ENCODE measurements at places on chromosomes 7 and 10.

DNA sequence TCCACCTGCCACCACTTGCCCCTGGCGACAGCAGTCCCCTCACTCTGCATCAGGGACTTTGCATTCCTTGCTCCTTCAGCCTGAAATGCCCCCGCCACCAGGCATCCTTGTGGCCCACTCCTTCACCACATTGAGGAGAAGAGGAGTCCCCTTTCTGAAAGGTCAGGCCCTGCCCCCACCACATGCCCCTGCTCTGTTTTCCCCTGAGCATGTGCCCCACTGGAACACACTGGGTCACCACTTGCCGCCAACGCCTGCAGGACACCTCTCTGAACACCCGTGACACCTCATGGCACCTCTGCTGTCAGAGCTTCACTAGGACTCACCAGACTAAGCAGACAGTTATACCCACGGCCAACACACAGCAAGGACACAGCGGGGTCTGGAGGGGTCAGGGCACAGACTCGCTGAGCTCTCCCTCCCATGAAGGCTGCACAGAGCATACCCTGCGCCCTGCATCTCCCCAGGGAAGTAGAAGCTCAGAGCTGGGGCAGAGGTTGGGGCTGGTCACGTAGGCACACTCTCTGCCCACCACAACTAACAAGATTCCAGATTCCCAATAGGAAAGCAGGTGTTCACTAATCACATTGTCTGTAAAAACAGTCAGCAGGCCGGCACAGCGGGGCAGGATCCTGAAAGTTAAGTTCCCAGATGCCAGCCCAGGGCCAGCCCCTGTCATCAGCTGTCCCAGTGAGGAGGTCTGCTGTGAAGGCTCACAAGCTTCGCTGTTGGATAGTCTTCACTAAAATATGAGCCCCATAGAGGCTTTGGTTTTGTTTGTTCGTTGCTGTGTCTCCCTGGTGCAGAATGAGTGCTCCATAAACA lies 5.8 kb upstream of the AOC1 start:
- DNase-seq = no peak

DNA sequence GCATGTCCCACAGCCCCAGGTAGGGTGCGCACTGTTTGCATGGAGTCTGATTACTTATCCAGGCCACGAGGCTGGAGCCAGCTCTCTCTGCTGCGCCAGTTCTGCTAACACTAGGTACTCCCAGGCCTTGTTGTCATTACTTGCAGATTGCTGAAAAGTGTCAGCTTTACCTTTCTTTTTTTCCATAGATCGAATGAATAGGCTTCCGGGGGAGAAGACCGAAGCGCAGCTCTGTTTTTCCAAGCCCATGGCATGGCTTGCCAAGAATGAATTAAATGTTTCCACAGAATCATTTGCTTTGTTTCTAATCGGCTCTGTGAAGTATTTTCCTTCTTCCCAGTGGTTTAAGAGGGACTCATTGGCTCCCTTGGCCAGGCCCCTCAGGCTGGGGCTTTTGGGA lies 285.8 kb downstream of the BMPER start:
- DNase-seq = no peak

GRCh38 chr10:43071865-43072650 lies 4.8 kb upstream of the RET start:
- no peak for DNase-seq

DNA sequence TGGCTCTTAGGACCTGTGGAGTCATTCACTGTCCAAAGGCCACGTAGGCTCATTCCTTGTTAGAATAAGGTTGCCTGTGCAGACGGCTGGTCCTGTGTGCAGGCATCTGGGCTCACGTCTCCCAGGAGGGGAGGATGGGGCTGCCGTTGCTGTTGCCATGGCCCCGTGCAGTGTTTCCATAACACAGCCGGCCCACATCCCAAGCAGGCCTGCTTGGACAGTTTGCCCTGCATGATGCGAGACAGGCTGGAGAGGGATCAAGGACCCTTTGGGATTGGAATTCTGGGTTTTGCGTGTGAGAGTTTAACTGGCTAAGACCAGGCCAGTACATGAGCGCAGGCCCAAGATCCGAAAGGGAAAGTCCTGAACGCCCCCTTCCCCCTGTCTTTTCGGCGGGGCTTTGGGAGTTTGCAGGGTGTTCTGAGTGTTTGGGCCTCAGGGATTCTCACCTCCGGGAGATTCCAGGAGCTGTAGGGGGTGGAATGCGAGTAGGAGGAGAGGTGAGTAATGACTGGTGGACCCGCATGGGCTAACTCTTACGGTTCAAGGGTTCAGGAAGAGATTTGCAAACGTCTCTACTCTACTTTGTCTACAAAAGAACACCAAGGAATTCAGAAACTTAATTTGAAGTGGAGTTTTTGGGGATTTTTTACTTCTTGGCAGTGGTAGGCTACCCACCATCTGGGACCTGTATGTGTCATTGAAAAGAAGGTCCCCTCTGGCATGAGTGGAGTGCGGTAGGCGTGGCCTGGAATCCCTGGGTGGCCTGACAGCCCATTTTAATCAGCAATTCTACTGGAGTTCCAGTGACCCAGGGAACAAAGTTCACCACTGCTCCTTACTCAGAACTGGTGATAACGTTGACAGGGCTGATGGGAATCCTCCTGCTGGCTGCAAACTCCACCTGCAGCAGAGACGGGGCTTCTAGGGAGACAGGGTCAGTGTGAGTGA lies 125.4 kb downstream of the ITIH5 start:
- peak; percentile 67 for DNase-seq

DNA sequence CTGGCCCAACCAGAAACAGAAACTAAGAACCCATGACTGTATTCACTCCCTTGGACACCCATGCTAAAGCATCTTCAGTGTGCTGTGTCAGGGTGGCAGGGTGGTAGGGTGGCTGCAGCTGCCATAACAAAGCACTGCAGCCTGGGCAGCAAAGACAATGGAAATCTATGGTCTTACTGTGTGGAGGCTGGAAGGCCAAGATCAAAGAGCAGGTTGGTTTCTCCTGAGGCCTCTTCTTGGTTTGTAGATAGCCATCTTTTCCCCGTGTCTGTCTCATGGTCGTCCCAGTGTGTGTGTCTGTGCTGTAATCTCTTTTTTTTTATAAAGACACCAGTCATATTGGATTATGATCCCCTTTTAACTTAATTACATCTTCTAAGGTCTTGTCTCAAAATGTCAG lies 15.2 kb upstream of the ZNF25 start:
- no peak for DNase-seq

- DNase-seq = no peak
These were observed 19.0 kb downstream of the WDFY4 start for GRCh38 chr10:48703531-48704122.

DNA sequence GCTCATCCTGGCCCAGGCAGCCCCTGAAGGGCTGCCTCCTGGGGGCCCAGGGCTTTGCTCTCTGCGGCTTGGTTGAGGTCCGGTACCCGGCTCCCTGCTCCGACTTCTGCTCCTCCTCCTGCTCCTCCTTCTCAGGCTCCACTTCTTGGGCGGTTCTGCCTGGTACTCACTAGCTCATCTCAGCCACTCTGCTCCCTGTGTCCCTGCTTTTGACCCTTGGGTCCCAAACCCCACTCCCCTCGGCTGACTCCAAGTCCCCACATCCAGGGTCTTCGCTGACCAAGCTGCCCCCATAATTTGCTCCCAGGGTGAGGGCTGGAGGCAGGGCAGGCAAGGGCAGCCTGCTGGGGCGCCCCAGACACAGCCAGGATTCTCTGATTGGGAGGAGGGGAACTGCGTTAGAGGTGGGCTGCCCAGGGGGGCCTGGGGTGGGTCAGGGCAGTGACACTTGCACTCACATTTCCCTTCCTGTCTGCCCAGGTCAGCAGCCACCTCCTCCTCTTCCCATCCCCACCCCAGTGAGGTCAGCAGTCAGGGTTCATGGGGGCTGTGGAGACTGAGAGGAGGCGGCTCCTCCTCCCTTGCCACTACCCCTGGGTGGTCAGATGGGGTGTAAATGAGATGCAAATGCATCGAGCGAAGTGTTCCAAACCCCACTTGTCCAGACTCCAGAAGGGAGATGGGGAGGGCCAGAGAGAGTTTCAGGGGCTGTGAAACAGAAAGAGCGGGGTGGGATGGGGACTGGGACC lies 2.2 kb downstream of the SMARCD3 start:
- no peak for DNase-seq

DNA sequence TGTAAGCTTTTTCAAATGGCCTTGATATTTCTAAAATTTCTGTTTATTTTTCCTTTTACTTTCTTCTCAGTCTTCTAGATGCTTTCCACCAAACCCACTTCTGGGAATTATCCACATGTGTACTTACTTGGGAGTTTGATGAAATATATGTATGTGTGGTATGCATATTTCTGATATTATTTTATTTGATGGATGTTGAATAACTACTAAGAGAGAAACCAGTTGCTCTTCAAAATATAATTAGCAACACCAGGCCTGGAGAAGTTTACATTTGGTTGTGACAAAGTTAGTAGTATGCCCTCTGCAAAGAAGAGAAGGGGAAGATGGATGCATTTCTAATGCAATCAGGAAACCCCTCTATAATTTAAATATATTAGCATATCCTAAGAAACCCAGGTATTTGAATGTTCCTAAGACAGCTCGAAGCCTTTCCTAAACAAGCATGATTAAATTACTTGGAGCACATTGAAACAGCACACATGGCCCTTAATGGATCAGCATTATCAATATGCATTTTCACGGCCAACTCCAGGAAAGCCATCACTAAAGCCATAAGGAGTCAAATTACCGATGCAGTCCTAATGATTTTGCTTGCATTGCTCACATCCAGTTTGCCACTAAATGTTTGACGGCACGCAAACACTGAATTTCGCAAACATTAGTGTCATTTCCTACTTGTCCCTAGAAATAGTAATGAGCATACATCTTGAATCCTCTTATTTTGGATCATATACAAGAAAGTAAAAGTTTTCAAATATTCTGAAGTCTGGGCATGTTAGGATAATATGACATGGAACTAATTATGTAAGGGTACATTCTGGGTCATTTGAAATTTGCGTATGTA lies 393.8 kb downstream of the EXOC4 start:
- DNase-seq = no peak

GRCh38 chr7:24767878-24768569 lies 10.8 kb upstream of the GSDME start:
- DNase-seq = no peak

GRCh38 chr10:29546773-29547313 lies 87.9 kb downstream of the SVIL start:
- DNase-seq = no peak

GRCh38 chr7:47505312-47506007 lies 76.5 kb downstream of the TNS3 start:
- no peak for DNase-seq

- DNase-seq = no peak
These were observed 10.8 kb downstream of the HNRNPA2B1 start for GRCh38 chr7:26189697-26190096.

GRCh38 chr7:37333075-37333474 lies 115.6 kb downstream of the ELMO1 start:
- no peak for DNase-seq

GRCh38 chr10:43265799-43266721 lies 805 bp downstream of the RASGEF1A start:
- DNase-seq = no peak

DNA sequence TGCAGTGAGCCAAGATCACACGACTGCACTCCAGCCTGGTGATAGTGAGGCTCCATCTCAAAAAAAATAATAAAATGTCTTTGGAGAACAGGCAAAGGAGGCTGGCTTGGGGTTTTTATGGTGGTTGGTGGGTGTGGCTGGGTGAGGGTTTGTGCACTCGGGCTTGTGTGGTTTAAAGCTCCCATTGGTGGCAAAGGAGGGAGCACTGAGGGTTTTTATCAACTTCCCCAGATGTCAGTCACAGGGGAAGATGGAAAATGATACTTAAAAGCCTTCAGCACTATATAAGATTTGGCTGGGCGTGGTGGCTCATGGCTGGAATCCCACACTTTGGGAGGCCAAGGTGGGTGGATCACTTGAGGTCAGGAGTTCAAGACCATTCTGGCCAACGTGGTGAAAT lies 16.3 kb upstream of the RNF216 start:
- DNase-seq = no peak

DNA sequence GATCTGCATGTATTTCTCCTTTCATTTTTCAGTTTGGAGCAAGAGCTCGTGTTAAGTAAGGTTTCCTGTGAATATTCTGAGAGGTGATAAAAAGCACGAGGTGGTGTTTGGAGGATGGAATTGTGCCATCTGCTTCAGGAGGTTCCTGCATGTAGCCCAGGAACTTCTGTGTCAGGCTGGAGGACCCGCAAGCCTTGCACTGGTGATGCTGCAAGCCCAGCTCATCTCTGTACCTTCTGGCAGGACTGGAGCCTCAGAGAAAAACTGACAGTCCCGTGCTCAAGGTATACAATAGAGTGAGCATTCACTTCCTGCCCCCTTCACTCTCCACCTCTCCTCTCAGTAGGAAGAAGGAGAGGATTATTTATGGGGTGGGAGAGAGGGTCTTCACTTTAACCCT lies 240.7 kb upstream of the CCDC6 start:
- no peak for DNase-seq

- no peak for DNase-seq
These were observed 984.4 kb upstream of the AUTS2 start for GRCh38 chr7:68613897-68614296.

DNA sequence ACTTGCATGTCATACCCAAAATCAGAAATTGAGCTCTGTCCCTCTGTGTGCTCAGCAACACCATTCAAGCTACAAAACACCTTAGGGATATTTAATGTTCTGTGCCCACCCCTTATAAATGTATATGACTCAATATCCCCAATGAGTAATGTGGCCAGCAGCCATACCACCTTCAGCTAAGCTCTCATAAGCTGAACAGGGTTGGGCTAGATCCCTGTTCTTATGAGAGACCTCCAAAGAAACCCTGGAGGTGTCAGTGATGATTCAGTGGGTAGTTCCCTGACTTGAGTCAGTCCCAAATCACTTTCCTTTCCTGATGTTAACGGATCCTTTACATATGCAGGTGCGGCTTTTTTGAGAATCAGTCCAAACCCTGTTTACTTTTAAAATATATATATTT lies 253.8 kb downstream of the CREB5 start:
- DNase-seq = no peak

DNA sequence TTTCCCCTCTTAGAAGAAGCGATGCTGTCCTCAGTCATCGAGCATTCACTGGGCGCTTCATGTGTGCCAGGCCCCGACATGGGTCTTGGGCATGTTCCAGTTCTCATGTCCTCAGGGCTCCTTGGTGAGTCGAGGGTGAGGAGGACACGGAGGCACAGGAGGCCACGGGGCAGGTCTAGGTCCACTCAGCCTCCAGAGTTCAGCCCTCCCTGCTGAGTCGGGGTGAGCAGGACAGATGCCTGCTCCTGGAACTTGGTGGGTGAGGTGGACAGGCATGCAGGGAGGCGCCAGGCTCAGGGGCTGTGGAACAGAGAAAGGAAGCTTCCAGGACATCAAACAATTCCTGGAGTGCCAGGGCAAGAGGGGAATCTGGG lies 87.4 kb downstream of the BMS1 start:
- no peak for DNase-seq

GRCh38 chr10:111384556-111384955 lies 307.7 kb downstream of the ADRA2A start:
- no peak for DNase-seq

GRCh38 chr10:117884093-117884492 lies 162.6 kb downstream of the RAB11FIP2 start:
- DNase-seq = no peak
